Osteoblast (primary cell): ENCODE measurements at places on chromosomes 1 and 21. TPM values are rescaled to one million over a fixed set of nuclear protein-coding genes. Genes with fewer than 3 reads are reported as not detected.

- H3K36me3 ChIP-seq = peaks cover 35% of the 10 kb centered on the region
- no peak overlapping the region for H3K4me3 ChIP-seq
- H3K27ac ChIP-seq = no peak overlapping the region
- no peaks in the 10 kb centered on the region for H3K27me3 ChIP-seq
- peaks cover 27% of the 10 kb centered on the region for H3K4me1 ChIP-seq
These were observed 3.3 kb downstream of the SSBP3 start for GRCh38 chr1:54402896-54403295.

GRCh38 chr1:109509176-109510134, at the start of gene AMIGO1:
Gene AMIGO1 (minus strand): TSS chr1:109509727. CDS start chr1:109508912, 815 bp downstream.
- peaks cover 11% of the 10 kb centered on the region for H3K27me3 ChIP-seq
- H3K36me3 ChIP-seq = no peaks in the 10 kb centered on the region
- H3K4me1 ChIP-seq = peaks cover 7% of the 10 kb centered on the region
- peak; percentile 98 for DNase-seq

GRCh38 chr1:205670611-205671430, 9.5 kb downstream of the SLC45A3 start:
- H3K36me3 ChIP-seq = no peaks in the 10 kb centered on the region
- H3K4me3 ChIP-seq = no peak overlapping the region
- no peaks in the 10 kb centered on the region for H3K4me1 ChIP-seq
- H3K27ac ChIP-seq = no peak overlapping the region

- H3K27ac ChIP-seq = no peak overlapping the region
- peak; percentile 76 for DNase-seq
- H3K27me3 ChIP-seq = no peaks in the 10 kb centered on the region
- no peak overlapping the region for H3K4me3 ChIP-seq
These were observed 2.2 kb upstream of the ACTRT2 start for GRCh38 chr1:3019007-3019515.

TMEM269 gene
- total RNA-seq = under 0.01 TPM in 2 replicates
